ENCODE measurements at places on chromosomes 1 and 21.

DNA sequence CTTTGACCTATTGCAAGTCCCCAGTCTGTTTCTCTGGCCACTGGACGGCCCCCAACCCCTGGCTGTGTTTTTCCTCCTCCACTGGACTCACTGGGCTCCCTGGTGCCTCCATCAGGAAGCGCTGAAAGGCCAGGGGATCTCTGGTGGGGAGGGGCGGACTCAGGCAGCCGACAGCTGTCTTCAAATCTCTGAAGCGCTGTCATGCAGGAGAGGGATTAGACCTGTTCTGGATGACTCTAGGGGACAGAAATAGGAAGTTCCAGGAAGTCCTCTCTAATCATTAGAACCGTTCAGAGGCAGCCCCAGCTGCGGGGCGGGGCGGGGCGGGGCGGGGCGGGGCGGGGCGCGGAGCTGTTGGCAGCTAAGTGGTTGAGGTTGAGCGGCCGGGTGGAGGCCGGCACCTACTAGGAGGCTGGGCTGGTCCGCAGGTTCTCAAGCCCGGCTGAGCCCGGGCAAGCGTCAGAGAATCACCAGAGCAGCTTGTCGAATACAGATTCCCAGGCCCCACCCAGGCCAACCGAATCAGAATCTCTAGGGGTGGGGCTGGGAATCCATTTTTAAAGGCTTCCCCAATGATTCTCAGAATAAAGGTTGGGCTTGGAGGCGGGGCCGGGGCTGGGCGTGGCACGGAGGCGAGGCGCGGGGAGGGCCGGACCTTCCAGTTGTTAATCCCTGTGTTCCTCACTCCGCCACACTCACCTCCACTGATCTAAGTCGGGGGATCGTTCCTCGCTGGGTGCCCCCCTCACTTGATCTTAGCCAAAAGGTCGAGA is 11.4 kb upstream of the PHLDA3 start:
- peak; percentile 83 for DNase-seq

GRCh38 chr1:187680823-187681222 is 852.1 kb downstream of the PLA2G4A start:
- no peak for DNase-seq

- DNase-seq, result no peak
Measured at GRCh38 chr1:59682396-59683080, 132.2 kb upstream of the HOOK1 start.

DNA sequence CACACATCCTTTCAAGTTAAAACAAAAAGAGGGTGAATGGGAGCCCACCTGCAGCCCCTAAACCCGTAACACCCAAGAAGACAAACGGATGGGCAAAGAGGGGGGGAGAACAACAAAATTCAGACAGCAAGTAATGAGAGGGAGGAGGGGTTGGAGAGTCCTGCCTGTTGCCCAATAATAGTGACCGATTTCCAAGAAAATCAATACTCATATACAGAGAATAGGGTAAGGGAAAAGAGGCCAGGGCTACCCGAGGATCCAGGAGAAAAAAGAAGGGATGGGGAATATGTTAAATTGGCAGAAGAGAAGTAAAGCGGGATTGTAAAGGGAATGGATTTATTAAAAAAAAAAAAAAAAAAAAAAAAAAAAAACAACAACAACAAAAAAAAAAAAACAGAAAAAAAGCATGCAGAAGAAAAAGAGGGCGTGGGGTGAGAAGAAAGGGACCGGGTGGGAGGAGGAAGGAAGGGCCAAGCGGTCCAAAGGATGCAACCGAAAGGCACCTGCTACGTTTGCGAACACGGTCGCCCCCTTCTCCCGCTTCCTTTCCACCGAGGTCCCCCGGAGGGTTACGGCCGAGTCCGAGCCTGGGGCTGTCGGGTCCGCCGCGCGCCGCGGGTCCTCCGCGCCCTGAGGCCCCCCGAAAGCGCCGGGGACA is 930 bp downstream of the SLC30A10 start:
- DNase-seq, result no peak

- no peak for DNase-seq
Measured at GRCh38 chr1:228861832-228862180, 126.5 kb downstream of the RHOU start.

- no peak for DNase-seq
Measured at GRCh38 chr1:168261390-168261789, 19.3 kb upstream of the TBX19 start.

All from lower leg skin (tissue), 4 donors.